ENCODE measurements at places on chromosomes 12 and 14.

DNA sequence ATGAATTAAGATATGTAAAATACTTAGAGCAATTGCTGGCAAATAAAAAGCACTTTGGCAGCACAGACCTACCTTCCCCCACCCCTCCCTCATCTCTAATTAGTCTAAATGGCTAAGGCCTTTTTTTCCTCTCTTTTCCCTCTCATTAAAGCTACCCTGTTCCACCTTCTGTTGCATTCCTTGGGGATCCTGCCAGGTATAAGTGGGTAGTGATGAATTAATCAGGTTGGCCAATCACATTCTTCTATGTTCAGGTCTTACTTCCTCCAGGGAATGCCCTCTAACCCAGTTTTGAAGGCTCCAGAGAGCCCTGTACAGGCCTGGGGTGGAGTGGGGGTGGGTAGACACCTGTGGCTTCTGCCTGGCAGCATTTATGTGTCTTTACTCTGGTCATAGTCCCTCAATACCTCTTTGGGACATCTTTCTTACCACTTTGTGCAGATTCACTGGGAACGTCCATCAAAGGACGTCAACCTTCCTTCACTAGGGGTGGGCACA is 28.4 kb downstream of the HSPB8 start:
- DNase-seq, result no peak

GRCh38 chr12:63308671-63309070 is 157.7 kb upstream of the AVPR1A start:
- no peak for DNase-seq

DNA sequence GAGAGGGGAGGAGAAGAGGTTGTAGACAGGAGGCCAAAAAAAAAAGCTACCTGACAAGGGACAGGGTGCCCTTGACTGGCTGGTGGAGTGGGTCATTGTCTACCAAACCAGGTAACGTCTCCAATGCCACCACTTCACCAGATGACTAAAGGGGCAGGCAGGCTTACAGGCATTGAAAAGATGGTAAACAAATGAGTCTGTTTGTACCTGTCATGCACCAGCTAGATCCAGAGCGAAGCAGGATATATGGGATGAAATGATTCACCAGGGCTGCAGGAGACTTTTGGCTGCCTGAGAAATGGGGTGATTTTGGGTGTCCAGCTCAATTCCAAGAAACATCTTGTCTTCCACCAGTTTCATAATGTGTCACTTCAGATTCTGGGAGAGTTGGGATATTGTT is 4.0 kb downstream of the C12orf54 start:
- no peak for DNase-seq

- no peak for DNase-seq
Observed at GRCh38 chr12:7157391-7157790, 27.2 kb downstream of the CLSTN3 start.

Data from activated naive CD8-positive, alpha-beta T cell treated with anti-CD3 and anti-CD28 coated beads, Interleukin-2, amount 50 U/mL, for 16 hours (primary cell).